Stimulated activated CD4-positive, alpha-beta T cell treated with anti-CD3 and anti-CD28 coated beads, TNF-alpha, amount 100 ng/mL, for 1 hour (primary cell): ENCODE measurements at places on chromosomes 7 and 10.

- DNase-seq: no peak
Measured at GRCh38 chr7:123242467-123243092, 42.8 kb upstream of the SLC13A1 start.

DNA sequence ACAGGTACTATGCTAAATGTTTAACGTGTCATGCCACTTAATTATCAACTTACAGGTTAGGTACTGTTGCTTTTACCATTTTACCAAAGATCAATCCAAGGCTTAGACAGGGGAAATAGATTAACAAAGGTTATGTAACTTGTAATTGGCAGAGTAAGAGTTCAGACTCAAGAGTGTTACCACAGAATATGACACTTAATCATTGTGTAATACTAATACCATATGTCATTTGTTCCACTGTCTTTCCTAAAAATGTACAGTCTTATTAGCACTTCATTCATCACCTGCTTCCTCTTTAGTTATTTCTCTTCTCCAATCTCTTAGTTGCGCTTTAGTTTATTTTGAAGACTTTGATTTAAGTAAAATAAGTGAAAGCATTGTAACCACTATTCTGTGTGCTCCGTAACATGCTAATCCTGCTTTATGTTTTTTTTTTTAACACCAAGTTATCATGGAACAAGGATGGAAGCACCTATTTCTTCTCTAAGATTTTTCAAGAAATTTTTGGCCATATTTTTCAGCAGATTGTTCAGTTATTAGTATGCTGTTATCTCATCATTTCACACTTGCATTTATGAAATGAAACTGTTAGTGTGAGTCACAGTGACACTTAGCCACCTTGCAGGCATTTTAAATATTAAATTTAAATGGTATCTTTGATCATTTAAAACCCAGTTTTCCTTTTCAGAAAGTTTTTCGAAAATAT, 197.3 kb downstream of the PHF14 start:
- no peak for DNase-seq

DNA sequence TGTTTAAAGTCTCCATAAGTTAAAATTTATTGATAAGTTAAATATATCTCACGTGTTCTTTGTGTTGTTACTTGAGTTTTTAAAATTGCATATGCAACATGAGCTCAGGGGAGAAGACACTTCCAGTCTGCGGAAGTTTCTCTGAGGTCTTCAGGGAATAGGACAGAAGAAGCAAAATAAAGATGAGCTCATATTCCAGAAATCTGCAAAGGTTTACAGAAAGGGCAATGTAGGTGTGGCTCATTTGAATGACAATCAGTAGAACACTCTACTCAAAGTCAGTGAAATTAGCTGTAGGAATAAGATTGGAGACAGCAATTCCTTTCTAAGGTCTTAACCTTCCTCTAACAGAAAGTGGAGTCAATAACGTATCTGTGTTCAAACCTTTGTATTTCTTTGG, 53.7 kb downstream of the CACNA2D1 start:
- DNase-seq: no peak

DNA sequence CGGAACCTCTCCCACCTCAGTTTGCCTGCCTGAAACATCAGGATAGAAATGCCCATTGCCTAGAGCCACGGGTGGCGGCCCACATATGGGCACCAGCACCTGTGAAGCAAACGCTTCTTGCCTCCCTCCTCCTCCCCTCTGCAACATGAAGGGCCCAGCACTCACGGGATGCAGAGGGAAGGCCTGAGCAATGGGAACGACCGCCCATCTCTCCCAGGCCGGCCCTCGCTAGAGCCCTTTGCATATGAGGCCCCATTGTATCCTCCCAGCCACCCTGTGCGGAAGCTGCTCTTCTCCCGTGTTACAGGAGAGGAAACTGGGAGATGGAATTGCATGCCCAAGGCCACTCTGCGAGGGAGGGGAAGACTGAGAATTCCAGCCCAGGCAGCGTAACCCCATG, 88.2 kb downstream of the RGS10 start:
- no peak for DNase-seq

DNA sequence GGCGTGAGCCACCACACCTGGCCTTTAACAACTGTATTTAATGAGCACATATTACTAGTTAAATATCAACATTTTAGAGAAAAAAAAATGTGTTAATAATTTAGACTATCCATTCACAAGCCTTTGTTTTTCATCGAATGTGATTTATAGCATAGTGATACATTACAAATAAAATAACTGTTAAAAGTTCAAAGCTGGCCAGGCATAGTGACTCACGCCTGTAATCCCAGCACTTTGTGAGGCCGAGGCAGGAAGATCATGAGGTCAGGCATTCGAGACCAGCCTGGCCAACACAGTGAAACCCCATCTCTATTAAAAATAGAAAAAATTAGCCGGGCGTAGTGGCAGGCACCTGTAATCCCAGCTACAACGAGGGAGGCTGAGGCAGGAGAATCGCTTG, 72.7 kb downstream of the HACD1 start:
- DNase-seq: no peak

- no peak for DNase-seq
Measured at GRCh38 chr10:44390585-44391072, 5.7 kb upstream of the CXCL12 start.

GRCh38 chr7:29332042-29332811, 137.7 kb downstream of the CHN2 start:
- no peak for DNase-seq
